Activated CD8-positive, alpha-beta memory T cell treated with anti-CD3 and anti-CD28 coated beads for 1 hour (primary cell): ENCODE measurements at places on chromosomes 16 and 17.
A peak's percentile ranks its signal among the peaks of the same experiment; 100 is the strongest.

DNA sequence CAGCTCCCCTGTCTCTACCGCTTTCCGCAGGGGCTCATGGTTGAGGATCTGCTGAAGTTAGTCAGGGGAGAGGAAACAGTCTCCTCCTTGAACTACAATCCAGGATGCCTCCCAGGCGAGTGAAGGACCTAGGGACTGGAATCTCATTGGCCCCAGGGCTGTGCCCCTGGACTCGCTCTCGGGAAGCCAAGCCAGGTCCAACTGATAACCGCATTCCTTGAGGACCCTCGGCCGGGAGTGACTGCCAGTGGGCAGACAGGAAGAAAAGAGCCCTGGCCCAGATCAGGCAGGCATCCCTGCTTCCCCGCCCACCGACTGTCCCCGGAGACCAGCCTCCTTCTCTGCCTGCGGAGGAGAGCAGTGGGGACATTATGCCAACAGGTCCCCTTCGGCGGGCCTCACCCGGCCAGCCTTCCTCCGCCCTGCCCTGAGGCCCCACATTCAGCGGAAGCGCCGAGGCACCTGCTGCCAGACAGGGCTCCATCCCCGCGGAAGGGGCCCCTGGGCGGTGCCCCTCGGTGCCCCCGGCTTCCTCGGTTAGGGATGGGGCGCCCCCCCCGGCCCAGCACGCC, 776 bp downstream of the LRRC75A start:
- no peak for DNase-seq

DNA sequence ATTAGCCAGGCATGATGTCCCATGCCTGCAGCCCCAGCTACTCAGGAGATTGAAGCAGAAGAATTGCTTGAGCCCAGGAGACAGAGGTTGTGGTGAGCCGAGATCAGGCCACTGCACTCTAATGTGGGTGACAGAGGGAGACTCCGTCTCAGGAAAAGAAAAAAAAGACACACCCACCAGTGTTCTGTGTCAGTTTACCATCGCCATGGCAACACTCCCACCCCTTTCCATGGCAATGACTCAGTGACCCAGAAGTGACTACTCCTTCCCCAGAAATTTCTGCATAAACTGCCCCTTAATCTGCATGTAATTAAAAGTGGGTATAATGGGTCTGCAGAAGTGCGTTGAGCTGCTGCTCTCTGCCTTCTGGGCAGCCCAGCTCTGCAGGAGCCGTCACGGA, 4.0 kb upstream of the ZC3H18 start:
- DNase-seq: no peak

DNA sequence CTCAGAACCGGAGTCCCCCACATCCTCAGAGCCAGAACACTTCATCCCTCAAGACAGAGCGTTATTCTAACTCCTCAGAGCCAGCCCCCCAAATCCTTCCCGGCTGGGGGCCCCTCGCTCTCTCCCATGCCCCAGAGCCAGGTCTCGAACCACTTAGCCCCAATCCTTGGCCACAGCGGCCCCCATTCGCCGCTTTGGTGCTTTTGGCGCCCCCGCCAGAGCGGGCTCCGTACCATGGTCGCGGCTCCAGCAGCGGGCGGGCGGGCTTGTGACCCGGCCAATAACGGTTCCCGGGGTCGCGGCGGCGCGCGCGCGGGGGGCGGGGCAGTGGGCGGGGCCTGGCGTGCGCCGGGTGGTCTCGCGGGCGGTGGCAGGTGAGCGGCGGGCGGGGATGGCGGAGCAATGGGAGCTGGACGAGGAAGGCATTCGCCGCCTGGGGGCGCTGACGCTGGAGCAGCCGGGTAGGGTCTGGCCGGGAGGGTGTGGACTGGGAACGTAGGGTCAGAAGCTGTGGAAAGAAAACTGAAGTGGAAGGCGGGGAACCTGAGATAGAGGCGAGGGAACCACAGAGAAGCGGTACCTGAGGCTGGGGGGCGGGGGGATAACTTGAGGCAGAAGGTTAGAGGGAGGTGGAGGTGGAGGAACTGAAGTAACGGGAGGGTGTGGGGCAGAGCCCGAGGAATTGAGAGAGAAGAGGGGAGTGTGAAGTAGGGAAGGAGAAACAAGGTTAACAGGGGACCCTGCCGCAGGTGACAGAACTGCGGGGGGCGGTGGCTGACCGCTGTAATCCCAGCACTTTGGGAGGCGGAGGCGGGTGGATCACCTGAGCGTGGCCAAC, at the start of the genes KCTD19 and LRRC36:
Gene KCTD19, minus strand, starts transcription at position 270 of the 838 bp plus-strand sequence. Its CDS starts 34 bp downstream, at position 236.
Gene LRRC36, plus strand, starts transcription at position 344 of the 838 bp plus-strand sequence. Its CDS starts 48 bp downstream, at position 392.
- peak; percentile 26 for DNase-seq

GRCh38 chr16:11410376-11411058, 65.3 kb downstream of the RMI2 start:
- DNase-seq: no peak

GRCh38 chr17:11986942-11987329, 10.3 kb downstream of the ZNF18 start:
- no peak for DNase-seq

DNA sequence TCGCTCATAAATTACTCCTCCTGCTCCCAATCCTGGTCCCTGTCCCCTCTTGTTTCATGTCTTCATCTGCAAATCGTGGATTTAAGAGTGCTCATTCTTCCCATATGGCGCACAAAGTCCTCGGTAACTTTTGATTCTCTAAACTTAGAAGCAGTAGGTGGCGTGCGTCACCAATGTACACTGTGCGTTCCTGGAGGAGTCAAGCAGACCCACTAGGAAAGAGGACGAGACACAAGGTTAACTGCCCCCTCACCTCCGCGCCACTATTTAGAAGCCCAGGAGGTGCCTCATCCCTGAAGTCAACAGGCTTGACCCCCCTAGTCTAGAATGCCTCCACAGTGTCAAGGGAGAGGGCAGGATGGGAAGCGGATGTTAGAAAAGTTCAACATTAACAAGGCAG, 2.9 kb downstream of the SLC13A5 start:
- DNase-seq: no peak

DNA sequence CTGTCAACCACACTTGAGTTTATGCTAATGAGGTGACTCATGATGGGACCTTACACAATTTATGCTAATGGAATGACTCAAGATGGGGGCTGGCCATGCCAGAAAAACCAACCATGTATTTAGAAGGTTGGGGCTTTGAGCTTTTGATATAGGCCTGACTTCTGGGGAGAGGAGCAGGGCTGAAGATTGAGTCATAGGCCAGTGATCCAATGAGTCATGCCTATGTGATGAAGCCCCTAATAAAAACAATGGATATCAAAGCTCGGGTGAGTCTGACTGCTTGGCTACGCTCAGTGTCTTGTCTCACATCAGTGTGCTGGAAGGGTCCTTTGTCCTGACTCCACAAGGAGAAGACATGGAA, 7.3 kb downstream of the MFSD6L start:
- DNase-seq: no peak
